ENCODE measurements at places on chromosomes 5 and 9. TPM values are rescaled to one million over a fixed set of nuclear protein-coding genes. Genes with fewer than 3 reads are reported as not detected.

- no peaks in the 10 kb centered on the region for H3K27me3 ChIP-seq
- DNase-seq = no peak
- no peak overlapping the region for H3K4me3 ChIP-seq
- H3K27ac ChIP-seq = no peak overlapping the region
- H3K36me3 ChIP-seq = no peaks in the 10 kb centered on the region
Measured at GRCh38 chr9:129587487-129588262, 33.2 kb downstream of the C9orf50 start.

- peaks cover 8% of the 10 kb centered on the region for H3K36me3 ChIP-seq
- no peaks in the 10 kb centered on the region for H3K4me1 ChIP-seq
- H3K27me3 ChIP-seq = no peaks in the 10 kb centered on the region
Measured at GRCh38 chr5:1826235-1826980, 25.2 kb downstream of the NDUFS6 start.

Gene FOXD4L3
- not detected for total RNA-seq

GRCh38 chr5:80216096-80216495, 39.8 kb downstream of the SERINC5 start:
- no peaks in the 10 kb centered on the region for H3K36me3 ChIP-seq
- peaks cover 26% of the 10 kb centered on the region for H3K4me1 ChIP-seq
- H3K4me3 ChIP-seq = no peak overlapping the region
- no peak overlapping the region for H3K27ac ChIP-seq

GRCh38 chr9:87640385-87640795, 85.5 kb upstream of the CTSL start:
- peak overlapping the region; percentile 49 for H3K27ac ChIP-seq
- peaks cover 44% of the 10 kb centered on the region for H3K4me1 ChIP-seq
- no peak overlapping the region for H3K4me3 ChIP-seq

GRCh38 chr5:159304961-159305595, 25.2 kb downstream of the IL12B start:
- H3K36me3 ChIP-seq = no peaks in the 10 kb centered on the region
- H3K27me3 ChIP-seq = peaks cover 2% of the 10 kb centered on the region
- DNase-seq = no peak
- H3K4me1 ChIP-seq = no peaks in the 10 kb centered on the region
- H3K27ac ChIP-seq = no peak overlapping the region

DNA sequence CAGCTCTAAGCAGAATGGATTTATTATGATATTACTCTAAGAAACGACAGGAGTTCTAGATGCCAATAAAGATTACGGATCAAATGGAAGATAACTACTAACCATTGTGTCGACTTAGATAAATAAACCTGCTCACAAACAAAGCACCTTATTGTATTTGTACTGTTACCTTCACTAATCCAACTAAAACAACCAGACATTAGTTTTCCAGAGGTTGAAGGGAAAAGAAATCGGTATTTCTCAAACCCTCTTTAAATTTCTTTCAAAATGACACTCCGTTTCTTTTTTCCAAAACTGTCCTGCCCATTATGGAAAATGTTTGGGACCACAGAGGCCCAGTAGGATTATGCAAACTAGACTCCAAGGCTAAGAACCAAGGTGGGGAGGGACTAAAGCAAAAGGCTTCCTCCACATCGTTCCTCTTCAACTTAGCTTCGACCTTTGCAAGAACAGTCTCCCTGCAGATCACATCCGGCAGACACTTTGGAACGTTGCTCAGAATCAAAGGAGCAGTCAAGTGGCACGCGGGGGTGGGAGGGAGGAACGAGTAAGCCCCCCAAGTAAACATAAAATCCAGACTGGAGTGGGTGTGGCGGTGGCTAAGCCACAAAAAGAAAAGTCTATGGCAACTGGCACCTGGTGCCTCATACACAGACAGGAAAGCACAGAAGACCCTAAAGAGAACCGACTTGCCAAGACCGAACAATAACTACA, 2.7 kb downstream of the MLLT3 start:
- DNase-seq = no peak
- H3K4me3 ChIP-seq = peak overlapping the region; percentile 97
- peaks cover 51% of the 10 kb centered on the region for H3K4me1 ChIP-seq
- H3K36me3 ChIP-seq = no peaks in the 10 kb centered on the region
- H3K27me3 ChIP-seq = no peaks in the 10 kb centered on the region

DNA sequence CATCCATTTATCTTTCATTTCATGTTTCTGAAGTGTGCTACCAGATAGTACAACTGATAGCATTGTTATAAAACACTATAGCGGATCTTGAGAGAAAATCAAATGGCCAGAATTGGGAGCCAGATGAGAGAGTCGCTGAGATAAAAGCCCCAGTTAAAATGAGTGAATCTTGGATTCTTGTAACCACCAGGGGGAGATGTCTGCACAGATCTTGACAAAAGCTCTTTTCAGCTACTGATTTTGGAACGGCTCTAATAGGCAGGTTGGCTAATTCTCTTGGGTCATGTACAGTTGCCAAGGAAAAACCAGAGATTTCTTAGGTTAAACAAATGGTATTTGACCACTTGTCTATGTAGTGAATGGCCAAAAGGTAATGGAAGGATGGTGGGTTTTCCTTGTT, 21.7 kb downstream of the F2RL2 start:
- no peaks in the 10 kb centered on the region for H3K27me3 ChIP-seq
- no peak overlapping the region for H3K27ac ChIP-seq
- no peaks in the 10 kb centered on the region for H3K36me3 ChIP-seq
- no peak for DNase-seq
- H3K4me3 ChIP-seq = no peak overlapping the region

GRCh38 chr5:168317521-168318147, 26.2 kb downstream of the WWC1 start:
- H3K36me3 ChIP-seq = no peaks in the 10 kb centered on the region
- H3K27ac ChIP-seq = no peak overlapping the region
- H3K4me3 ChIP-seq = no peak overlapping the region
- DNase-seq = no peak

DNA sequence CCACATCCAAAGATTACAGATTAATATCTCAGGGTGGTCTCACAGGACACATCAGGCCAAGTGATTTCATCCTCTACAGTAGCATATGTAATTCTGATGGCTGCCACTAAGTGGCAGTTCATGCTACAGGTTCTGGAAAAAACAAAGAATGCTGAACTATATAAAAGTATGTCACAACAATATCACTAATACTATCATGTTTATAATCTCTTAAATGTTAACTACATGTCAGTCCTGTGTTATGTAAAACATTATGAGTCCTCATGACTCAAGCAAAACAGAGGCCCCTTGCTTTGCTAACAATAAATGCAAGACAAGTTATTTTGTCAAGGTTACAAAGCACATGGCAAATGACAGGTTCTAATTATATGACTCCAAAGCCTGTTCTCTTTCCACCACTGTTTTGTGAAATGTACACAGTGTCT, 233.2 kb downstream of the FBXL17 start:
- no peak overlapping the region for H3K4me3 ChIP-seq
- H3K27ac ChIP-seq = no peak overlapping the region
- no peak for DNase-seq
- H3K36me3 ChIP-seq = no peaks in the 10 kb centered on the region

DNA sequence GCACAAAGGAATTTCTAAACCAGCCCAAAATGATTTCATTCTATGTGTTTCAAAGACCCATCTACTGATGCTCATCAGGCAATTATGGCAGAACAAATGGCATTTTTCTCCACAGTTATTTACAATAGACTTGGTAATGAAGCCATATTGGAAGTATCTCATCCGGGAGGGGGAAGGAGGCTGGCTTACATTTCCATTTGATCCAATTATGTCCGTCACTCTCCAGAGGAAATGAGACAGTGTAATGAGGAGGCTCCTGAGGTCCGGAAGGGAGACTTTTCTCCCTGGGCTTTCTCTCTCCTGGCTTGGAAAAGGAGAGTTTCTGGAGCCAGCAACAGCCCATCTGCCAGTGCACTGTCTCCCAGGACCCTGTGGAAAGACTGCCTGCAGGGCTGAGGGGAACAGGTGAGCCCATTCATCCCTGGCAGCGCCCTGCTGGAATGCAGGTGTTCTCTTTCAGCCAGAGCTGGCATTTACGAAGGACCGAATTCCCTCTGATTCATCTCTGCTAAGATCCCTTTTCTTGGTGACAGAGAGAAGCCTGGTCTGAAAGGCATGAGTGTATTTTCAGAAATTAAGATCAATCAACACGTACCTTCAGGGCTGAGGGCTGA, 54.9 kb upstream of the SAP30L start:
- no peak overlapping the region for H3K27ac ChIP-seq
- H3K27me3 ChIP-seq = no peaks in the 10 kb centered on the region
- no peak for DNase-seq
- H3K36me3 ChIP-seq = no peaks in the 10 kb centered on the region
- H3K4me1 ChIP-seq = no peaks in the 10 kb centered on the region

DNA sequence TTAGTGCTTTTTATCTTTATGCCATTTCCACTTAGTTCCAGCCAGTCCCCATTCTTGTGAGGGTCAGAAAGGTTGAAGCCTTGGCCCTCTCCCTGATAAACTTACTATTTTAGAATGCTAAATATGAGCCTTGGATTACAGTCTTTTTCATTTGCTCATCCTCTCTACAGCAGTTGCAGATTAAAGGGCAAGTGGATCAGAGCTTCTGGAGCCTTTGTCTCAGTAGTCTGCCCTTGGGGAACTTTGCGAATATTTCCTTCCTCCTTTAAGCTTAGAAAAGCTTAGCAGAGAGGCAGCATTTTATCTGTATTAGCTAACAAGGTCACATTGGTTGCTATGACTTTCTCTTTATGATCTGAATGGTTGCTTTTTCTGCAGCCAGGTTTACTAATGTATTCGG, 11.5 kb downstream of the FSD1L start:
- H3K36me3 ChIP-seq = peaks cover 2% of the 10 kb centered on the region
- H3K4me3 ChIP-seq = no peak overlapping the region
- peaks cover 10% of the 10 kb centered on the region for H3K4me1 ChIP-seq
- no peak overlapping the region for H3K27ac ChIP-seq
- H3K27me3 ChIP-seq = no peaks in the 10 kb centered on the region
- DNase-seq = no peak

DNA sequence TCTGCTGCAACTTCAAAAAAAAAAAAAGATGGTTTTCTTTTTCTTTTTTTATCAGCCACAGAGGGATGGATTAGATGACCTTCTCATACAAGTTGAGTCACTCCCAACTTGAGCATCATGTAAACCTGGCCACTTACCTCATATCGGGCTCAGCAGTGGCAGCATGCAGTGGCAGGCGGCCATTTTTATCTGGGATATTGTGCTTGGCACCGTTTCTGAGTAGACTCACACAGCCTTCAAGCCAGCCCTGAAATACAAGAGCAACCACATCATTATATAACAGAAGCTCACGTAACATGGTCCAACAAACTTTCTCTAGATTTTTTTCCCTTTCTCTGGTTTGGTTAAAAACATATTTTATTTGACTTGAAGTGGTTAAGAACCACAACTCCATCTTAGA, 62.6 kb downstream of the ANKRD55 start:
- DNase-seq = no peak
- H3K27me3 ChIP-seq = no peaks in the 10 kb centered on the region
- no peaks in the 10 kb centered on the region for H3K4me1 ChIP-seq
- H3K36me3 ChIP-seq = no peaks in the 10 kb centered on the region

- no peaks in the 10 kb centered on the region for H3K36me3 ChIP-seq
- no peak for DNase-seq
- no peaks in the 10 kb centered on the region for H3K27me3 ChIP-seq
- no peak overlapping the region for H3K27ac ChIP-seq
- peaks cover 34% of the 10 kb centered on the region for H3K4me1 ChIP-seq
Measured at GRCh38 chr9:27196383-27196782, 87.4 kb downstream of the TEK start.

GRCh38 chr9:7770111-7770510, 29.5 kb downstream of the DMAC1 start:
- no peak for DNase-seq
- H3K27me3 ChIP-seq = no peaks in the 10 kb centered on the region
- no peaks in the 10 kb centered on the region for H3K4me1 ChIP-seq
- no peak overlapping the region for H3K4me3 ChIP-seq
- H3K27ac ChIP-seq = no peak overlapping the region
- H3K36me3 ChIP-seq = no peaks in the 10 kb centered on the region

- no peak overlapping the region for H3K27ac ChIP-seq
- DNase-seq = no peak
- H3K4me1 ChIP-seq = peaks cover 15% of the 10 kb centered on the region
- no peak overlapping the region for H3K4me3 ChIP-seq
- H3K36me3 ChIP-seq = no peaks in the 10 kb centered on the region
Measured at GRCh38 chr5:112594095-112594850, 143.4 kb upstream of the APC start.

GRCh38 chr9:95103281-95103771, 214.2 kb downstream of the FANCC start:
- H3K27me3 ChIP-seq = no peaks in the 10 kb centered on the region
- no peaks in the 10 kb centered on the region for H3K36me3 ChIP-seq
- H3K4me3 ChIP-seq = no peak overlapping the region
- H3K4me1 ChIP-seq = peaks cover 68% of the 10 kb centered on the region
- H3K27ac ChIP-seq = peak overlapping the region; percentile 54
- peak; percentile 76 for DNase-seq

Gene SLC24A2
- total RNA-seq = 0.36 TPM

DNA sequence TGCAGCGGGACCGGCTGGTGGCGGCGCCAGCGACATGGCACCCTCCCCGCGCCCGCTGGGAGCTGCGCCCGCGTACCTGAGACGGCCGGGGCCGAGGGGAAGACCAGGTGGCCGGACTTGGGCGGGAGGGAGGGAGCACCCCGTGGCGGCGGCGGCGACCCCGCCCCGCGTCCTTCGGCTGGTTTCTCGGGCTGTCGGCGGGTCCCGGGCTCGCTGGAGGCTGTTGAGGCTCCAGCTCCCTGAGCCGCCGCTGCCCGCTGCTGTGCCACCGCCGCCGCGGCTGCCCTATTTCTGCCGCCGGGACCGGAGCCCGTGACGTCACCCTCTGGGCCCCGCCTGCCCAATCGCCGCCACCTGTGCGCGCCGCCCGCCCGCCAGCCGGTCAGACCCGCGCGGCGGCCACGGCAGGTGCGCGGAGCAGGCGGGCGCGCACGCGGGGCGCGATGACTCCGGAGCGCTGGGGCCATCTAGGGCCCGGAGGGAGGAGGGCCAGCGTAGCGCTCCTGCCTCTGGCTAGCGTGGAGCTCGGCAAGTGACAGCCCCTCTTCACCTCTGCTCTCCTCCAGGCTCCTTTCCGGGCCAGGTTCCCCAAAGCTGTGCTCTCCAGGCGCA, at the start of gene FSTL4:
TSS of gene FSTL4 (minus strand) at position 293 of the 612 bp plus-strand sequence.
- no peaks in the 10 kb centered on the region for H3K36me3 ChIP-seq
- peak within 1 kb of the TSS; percentile 45 for H3K4me3 ChIP-seq
- H3K27ac ChIP-seq = no peak within 1 kb of the TSS

Gene PCDHGA8
- 5.4 TPM for total RNA-seq

DNA sequence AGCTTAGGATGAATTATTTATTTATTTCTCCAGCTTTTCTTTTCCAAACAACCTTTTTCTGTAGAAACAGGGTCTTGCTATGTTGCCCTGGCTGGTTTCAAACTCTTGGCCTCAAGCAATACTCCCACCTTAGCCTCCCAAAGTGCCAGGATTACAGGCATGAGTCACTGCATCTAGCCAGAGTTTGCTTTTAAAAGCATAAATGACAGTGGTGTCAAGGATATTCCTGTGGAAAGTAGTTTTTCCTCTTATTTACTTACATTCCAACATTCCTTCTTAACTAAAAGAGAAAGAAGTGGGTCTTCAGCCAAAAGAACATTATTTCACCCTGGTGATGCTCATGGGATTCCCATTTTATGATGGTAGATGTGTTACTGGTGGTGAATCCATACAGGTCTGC, 62.4 kb downstream of the GRIA1 start:
- no peaks in the 10 kb centered on the region for H3K36me3 ChIP-seq
- no peak for DNase-seq
- no peak overlapping the region for H3K27ac ChIP-seq
- no peaks in the 10 kb centered on the region for H3K27me3 ChIP-seq
- H3K4me1 ChIP-seq = peaks cover 15% of the 10 kb centered on the region
- no peak overlapping the region for H3K4me3 ChIP-seq

Gene CDH12
- not detected for total RNA-seq

All from sigmoid colon (tissue), 7 donors.